Naive thymus-derived CD8-positive, alpha-beta T cell (primary cell): ENCODE measurements at places on chromosomes 7 and 10.

- DNase-seq = no peak
Observed at GRCh38 chr7:50687096-50687495, 95.6 kb downstream of the GRB10 start.

GRCh38 chr7:129841465-129841864 is 111.3 kb downstream of the UBE2H start:
- no peak for DNase-seq

DNA sequence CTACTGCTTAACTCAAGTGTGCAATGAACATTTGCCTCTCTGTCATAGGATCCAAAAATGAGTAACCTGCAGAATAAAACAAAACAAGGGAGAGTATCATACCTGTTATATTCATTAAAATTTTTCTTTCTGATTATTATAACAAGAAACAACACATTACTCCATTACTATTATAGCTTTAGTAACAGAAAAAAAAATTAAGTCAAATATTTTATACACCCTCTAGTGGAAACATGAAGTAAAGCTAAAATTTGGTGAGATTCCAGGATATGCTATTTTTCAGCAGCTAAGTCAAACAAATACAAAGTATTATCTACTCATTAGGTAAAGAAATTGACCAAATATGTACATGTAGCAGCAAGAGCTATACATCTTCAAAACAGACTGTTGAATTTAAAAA is 56.3 kb downstream of the PDZD8 start:
- no peak for DNase-seq

GRCh38 chr7:50684713-50685075 is 98.0 kb downstream of the GRB10 start:
- DNase-seq = no peak

DNA sequence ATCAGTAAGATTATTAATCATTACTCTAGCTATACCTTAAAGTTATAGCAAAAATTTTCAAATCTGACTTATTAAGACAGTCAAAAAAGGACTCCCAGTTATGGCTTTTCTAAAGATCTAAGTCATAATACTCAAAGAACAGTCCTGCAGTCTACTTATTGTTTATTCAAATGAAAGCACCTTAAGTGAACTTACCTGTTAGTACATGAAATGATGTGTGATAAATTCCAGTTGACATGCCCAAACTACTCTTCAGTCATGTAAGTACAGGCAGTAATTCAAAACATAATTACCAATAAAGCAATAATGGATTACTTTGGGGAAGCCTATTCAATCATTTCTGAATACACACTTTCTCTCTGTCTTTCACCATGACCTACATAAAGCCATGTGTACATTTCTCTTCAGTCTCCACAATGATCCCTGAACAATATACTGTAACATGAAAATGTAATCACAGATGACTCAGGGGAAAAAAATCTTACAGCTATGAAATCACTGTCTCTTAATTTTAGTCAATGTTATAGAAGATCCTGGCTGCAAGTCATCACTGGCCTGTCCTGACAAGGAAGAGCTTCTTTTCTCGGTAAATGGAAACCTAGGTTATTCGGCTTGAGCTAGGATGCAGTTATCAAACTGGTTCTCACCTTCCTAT is 420.7 kb upstream of the LRRTM3 start:
- no peak for DNase-seq

DNA sequence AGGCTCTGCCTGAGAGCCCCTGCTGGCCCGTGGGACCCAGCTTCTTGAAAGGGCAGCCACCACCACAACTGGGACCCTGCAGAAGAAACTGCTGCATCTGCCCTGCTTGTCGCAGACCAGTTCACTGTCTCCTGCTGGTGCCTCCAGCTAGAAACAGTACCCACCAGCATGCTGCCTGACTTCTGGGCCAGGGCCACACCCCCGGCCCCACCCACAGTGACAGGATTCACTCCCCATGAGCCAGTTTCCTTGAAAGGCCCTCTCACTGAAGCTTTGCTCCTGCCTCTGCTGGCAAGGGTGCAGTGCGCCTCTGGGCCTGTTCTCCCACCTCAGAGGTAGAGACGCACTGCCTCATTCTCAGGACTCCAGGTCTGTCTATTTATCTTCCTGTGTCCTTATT is 32.4 kb downstream of the ANXA11 start:
- DNase-seq = no peak

GRCh38 chr10:7337431-7338171 is 73.2 kb downstream of the SFMBT2 start:
- no peak for DNase-seq

DNA sequence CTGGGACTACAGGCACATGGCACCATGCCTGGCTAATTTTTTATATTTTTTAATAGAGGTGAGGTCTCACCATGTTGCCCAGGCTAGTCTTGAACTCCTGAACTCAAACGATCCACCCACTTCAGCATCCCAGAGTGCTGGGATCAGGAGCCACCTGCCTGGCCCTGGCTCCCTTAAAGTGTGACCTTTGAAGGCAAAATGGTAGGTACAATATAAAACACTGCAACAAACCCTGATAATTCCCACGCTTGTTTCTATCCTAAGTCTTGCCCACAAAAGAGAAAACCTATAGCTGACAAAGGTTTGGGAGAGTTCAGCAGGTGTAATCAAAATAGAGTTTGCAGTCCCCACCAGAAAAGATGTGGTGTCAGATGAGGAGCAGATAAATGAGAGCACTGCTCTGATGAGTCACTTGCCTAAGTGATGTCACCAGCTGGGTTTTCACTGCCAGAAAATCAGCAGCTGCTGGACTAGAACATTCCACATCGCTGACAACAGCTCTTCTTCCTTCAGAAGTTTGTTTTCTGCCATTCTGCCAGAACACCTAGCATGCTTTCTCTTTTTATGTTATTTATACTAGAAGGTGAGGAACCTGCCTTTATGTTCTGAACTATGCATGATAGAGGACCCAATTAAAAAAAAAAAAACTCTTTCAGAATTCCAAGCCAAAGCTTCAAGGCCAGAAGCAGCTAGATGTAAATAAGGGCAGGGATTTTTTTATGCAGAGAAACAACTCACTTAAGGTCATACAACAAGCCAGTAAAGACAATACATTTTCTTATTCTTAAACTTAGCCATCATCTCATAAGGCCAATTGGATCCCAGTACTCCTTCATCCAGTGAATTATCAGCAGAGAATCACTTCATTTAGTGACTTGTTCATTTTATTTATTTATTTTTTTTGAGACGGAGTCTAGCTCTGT is 18.0 kb downstream of the PURB start:
- no peak for DNase-seq

GRCh38 chr7:75630549-75630948 is 108.2 kb downstream of the HIP1 start:
- DNase-seq = no peak

GRCh38 chr10:49649294-49649693 is 30.2 kb upstream of the C10orf53 start:
- peak; percentile 11 for DNase-seq

DNA sequence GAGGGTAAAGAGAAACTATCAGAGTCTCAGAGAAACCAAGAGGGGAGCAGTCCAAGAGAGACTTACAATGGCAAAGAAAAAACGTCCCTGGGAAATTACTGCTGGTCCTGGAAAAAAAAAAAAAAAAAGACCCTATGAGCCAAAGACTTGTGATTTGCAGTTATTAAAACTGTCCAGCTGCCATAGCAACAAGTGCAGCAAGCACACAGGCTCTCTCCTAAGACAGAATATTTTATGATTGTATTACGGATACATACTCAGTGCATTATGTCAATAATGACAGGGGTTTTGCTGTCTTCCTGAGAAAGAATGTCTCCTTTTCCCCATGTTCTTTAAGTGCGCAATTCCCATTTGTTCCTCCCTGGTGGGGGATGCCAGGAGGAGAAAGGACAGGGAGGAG is 178.5 kb downstream of the GPAM start:
- DNase-seq = no peak

- no peak for DNase-seq
Observed at GRCh38 chr10:22438711-22439110, 93.4 kb downstream of the SPAG6 start.

- DNase-seq = no peak
Observed at GRCh38 chr7:68015122-68015977, 1018.7 kb downstream of the TYW1 start.

DNA sequence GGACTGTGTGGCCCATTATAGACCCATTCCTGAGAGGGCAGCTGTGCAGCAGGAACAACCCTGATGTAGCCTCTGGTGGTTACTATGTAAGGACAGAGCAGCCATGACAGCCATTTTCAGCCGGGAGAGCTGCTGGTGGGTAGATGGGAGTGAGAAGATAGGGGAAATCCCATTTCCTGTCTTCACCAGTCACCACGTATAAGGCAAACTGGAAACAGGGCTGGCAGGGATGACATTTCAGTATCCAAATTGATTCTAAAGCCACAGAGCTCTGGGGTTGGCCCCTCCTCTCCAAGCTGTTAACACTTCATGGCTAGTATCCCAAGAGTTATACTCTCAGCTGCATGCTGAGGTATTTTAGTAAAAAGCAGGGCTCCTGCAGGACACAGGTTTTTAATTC is 15.2 kb upstream of the FZD1 start:
- DNase-seq = no peak

- no peak for DNase-seq
Observed at GRCh38 chr10:111360260-111360925, 283.6 kb downstream of the ADRA2A start.

GRCh38 chr10:82674036-82674435 is 799.0 kb downstream of the NRG3 start:
- DNase-seq = no peak

GRCh38 chr7:151540146-151540545 is 20.5 kb upstream of the RHEB start:
- DNase-seq = no peak

GRCh38 chr7:50346545-50347497 is 42.3 kb downstream of the IKZF1 start:
- no peak for DNase-seq

DNA sequence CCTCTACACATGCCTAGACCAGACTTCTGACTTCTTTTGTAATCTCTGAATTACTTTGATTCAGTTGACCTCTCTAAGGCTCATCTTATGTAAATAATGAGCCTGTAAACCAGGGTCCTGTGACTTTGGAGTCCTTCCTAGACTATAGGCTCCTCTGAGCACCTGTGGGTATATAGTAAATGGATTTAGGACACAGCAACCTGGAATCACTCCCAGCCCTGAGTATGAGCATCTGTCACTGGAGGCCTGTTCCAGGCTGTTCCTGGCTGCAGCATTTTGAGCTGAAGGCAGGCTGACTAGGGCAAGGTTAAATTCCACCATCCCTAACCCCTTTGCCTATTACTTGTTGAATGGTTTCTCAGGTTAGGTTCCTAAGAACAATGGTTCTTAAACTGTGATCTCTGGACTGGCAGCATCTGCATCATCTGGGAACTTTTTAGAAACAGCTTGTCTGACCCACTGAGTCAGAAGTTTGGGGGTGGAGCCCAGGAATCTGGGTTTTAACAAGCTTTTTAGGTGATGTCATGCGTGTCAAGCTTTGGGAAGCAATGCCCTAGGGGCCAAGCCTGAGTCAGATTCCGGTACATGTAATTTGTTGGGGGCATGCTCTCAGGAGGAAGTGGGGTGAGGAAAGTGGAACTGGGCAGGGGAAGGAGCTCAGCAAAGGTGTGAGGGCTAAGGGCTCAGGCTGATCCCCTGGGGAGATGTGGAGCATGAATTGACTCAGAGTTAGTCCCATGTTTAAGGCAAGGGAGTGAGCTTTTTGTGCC is 28.2 kb downstream of the MINDY4 start:
- no peak for DNase-seq

- no peak for DNase-seq
Observed at GRCh38 chr10:117699436-117700075, 157.0 kb downstream of the EMX2 start.

GRCh38 chr7:43142703-43143102 is 30.3 kb downstream of the HECW1 start:
- no peak for DNase-seq

DNA sequence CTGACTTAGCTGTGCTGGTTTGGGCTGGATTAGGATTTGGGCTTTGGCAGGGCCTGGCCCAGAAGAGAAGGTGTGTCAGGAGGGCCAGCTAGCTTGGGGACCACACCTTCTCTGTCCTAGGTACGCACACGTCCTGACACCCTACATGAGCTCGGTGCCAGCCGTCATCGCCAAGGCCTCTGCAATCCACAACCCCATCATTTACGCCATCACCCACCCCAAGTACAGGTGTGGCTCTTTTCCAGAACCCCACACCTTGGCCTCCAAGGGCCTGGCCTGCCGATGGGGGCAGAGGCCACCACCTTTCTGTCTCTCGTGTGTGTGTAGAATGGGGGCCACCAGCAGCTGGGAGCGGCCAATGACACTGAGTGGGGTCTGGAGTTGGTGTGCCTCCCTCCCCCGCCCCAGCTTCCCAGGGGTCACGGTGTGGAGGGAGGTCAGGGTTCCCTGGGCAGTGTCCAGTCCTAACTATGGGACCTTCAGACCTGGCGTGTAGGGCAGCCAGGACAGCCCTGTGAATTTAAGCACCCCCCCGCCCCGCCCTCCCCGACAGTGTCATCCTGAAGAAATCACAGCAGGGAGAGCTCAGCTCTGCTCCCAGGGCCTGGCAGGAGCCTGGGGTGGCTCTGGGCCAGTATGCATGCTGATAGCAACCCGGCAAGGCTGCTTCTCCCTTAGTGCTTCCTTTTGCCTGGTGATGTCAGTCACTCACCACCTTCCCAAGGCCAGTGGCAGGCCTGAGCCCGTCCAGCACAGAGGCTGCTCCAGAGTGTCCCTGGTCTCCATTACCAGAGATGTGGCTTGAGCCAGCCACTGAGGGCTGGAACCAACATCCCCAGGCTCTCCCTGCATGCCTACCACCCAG is 6.9 kb upstream of the LDB3 start:
- no peak for DNase-seq

- DNase-seq = no peak
Observed at GRCh38 chr7:47454069-47454973, 127.6 kb downstream of the TNS3 start.

DNA sequence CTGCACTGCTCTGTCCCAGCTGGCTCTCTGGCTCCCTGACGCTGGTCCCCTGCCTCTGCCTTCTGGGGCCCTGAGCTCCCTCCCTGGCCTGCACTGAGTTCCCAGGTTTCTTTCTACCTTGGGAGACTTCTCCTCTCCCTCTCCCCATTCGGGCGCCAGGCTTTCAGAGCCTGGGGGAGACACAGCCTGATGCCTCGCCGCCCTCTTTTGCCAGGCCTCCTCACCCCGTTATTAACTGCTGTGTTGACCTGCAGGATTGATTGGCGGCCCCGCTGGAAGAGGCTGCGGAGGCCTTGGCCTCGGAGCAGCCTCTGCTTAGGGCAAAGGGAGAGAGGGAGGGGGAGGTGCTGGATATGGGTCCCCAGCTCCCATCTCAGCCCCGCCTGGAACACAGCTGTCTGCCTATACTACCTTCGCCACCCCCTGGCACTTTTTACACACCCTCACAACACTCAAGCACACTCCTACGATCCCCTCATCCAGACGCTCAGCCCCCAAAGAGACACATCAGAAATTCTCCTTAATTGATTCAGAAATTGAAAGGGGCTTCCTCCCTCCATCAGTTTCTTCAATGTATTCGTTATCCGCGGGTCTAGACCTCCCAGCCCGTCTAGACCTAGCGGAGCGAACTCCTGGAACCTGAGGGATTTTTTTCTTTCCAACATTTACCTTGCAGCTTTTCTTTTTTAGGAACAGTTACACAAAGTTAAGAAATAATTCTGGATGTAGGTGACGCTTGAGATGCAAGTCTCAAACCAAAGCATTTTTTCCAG is 7.1 kb upstream of the PAX2 start:
- DNase-seq = no peak
